ENCODE measurements at places on chromosomes 4 and X.

- no peak for DNase-seq
Measured at GRCh38 chr4:1310031-1310795, 20.5 kb downstream of the MAEA start.

DNA sequence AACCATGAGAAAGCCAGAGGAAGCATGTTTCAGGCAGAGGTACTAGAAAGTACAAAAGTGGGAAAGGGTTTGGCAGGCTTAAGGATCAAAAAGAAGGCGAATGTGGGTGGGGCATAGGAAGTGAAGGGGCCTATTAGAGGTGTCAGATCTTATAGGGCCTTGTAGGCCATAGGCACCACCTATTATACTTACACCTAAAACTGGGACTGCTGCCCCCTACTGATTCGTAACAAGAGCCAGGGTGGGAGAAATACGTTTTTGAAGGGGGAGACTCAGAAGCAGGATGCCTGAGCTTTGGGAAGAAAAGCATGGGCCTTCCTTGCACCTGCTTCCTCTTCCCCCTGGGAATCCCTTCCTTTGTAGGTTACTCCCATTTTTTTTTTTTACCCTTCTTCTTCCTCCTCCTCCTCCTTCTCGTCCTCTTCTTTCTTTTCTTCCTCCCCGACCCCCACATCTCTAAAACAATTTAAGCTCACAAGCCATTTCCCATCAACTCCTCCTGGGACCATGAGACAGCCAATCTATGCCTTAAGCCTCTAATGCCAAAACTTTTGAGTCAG, 40.7 kb upstream of the GPC3 start:
- DNase-seq = no peak

DNA sequence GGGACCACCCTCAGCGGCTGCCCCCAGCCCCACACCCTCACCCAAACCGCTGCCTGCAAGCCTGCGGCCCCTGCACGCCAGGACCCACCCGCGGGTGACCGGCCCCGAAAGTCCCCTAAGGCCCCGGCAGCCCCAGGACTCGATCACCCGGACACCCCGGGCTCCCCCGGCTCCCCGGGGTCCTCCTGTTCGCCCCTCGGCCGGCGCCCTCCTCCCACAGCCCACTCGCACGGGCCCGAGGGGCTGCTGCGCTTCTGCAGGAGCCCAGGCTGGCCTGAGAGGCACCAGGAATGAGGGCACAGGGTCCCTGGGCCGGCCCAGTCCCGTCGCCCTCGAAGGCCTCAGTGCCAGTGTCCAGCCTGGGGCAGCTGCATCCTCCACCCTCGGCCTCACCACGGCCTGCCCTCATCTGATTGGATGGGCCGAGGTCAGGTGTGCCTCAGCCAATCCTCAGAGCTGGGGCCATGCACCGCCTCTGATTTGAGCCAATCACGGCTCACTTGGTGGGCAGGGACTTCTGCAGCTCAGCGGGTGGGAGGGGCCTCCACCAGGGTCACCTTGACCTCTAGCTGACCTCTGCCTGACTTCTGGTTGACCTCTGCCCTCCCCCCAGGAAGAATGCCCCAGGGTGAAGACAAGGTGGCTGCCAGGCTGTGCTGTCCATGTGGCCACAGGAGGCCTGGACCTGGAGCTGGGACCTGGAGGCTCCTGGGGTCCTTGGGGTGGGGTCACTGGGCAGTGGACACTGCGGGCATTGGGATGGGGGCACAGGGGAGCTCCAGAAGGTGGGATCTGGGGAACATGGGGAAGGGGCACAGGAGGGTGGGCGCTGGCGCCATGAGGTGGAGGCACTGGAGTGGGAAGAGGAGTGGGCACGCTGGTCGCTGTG, 97.6 kb upstream of the NKX1-1 start:
- DNase-seq = no peak

DNA sequence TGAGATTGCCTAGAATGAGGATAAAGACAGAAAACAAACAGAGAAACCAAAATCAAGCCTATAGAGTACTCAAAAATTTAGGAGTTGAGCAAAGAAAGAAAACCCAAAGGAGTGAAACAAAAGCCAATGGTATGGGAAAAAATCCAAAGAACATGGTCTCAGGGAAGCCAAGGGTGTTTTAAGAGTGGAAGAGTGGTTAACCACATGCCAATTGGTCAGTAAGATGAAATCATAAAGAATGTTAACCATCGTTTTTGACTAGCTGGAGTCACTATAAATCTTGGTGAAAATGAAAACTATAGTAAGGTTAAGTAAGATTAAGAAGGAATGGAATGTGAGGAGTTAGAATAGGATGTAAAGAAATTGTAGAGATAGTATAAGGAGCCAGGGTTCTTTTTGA, 64.7 kb upstream of the RPL34 start:
- DNase-seq = no peak

DNA sequence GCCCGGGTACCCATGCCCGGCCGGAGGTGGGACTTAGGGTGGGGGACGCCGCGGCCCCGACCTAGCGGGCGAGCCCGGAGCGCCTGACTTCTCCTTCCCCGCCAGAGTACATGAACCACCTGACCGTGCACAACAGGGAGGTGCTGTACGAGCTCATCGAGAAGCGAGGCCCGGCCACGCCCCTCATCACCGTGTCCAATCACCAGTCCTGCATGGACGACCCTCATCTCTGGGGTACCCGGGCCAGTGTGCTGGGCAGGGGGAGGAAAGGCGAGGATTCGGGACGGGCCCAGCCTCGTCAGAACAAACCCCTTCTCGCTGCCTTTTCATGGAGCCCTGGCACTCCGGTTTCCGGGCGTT, 622 bp downstream of the TAFAZZIN start:
- DNase-seq = peak; percentile 78

DNA sequence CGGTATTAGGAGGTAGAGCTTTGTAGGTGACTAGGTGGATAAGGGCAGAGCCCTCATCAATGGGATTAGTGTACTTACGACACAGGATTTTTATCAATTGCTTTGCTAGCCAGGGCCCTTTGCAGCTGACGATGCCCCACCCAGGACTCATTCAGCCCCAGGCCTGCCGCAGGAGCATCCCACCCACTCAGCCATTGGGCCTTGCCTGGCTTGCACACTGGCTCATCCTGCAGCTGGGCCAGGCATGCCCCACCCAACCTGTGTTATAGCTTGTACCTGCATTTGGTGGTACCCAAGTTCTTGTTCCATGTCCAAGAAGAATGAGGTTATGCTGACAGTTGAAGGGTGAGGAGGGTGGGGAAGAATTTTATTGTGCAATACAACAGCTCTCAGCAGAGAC, 317.5 kb downstream of the PPARGC1A start:
- no peak for DNase-seq

DNA sequence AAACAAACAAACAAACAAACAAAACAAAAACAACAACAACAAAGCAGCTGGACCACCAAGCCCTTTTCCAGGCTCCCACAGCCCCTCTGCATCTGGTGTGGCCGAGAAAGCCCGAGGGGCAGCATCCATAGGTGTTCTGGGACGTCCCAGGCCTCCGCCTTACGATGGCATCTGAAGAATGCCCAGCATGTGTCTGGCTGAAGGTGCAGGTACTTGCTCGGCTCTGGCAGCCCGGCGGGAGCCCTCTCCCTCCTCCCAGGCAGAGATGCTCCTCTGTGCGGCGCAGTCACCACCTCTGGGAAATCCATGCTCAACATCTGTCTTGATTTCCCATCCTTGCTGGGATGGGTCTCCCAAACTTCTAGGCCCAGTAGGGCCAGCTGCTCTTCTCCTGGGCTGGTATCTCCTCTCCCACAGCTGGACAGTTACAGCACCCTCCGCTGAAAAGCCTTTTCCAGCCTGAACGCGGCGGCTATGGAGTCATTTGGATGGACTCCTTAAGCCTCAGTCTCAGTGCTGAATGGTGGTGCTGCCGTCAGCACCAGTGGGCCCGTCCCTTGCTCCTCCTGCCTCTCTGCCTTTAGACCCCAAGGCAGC, 4.3 kb downstream of the PSAPL1 start:
- DNase-seq = no peak

DNA sequence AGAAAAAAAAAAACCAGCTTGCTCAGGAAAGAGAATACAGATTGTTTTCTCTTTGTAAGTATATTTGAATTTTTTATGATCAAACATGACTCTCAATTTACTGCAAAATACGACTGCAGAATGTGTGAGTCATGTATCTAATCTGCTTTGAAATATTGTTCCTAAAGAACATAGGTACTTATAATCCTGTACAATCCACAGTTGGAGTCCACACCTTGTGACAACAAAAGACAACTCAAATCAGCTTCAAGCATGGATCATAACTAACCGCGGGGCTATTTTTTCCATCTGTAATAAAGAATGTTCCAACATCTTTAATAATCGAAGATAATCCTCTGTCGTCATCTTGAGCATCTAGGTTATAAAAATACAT, 77.8 kb upstream of the STIM2 start:
- no peak for DNase-seq
